Fibroblast of lung (primary cell): ENCODE measurements at places on chromosomes 1 and 21. TPM values are rescaled to one million over a fixed set of nuclear protein-coding genes. Genes with fewer than 3 reads are reported as not detected.

DNA sequence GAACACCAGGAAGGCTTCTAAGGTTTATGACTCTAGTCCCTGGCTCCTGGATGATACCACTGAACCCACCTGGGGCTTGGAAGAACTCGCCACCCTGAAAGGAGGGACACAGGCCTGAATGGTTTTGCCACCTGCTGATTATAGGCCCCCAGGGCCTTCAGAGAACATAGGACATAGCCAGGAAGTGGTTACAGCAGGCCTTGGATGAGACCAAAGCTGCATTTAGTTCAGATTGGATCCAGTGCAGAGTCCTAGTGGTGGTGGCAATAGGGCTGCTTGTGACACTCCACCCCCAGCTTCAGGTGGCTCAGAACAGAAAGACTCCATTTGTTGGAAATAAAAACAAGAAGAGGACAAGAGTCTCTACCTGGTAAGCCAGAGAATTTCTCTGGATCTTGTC, 101.6 kb upstream of the PLPPR5 start:
- no peak overlapping the region for H3K4me3 ChIP-seq
- DNase-seq: no peak
- no peaks in the 10 kb centered on the region for H3K27me3 ChIP-seq

DNA sequence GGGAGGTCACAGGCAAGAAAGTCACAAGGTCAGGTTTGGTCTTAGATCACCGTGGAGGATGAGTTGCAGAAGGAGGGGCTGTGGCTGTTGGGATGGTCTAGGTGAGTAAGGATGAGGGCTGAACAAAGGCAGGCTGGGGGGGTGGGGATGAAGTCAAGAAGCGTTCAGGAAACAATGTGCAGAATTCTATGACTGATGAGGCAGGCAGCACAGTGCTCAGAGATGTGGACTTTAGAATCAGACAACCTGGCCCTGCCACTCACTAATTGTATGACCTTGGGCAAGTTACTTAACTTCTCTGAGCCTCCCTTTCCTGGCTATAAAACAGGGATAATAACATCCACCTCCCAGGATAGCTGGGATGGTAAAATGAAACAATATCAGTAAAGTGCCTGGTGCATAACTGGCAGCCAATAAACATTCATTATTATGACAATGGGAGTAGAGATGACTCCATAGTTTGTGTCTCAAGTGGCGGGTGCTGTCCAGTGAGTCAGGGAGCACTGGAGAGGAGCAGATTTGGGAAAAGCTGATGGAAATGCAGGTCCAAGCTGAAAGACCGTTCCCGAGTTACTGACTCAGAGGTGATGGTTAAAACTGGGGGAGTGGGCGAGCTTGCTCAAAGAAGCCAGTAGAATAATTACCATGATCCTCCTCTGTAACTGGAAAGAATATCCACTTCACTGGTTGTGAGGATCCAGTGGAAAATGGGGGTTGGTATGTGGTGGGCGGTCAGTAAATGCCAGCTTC, 2.1 kb downstream of the TIE1 start:
- DNase-seq: peak; percentile 50
- H3K27ac ChIP-seq: no peak overlapping the region
- no peaks in the 10 kb centered on the region for H3K4me1 ChIP-seq
- no peak overlapping the region for H3K4me3 ChIP-seq

DNA sequence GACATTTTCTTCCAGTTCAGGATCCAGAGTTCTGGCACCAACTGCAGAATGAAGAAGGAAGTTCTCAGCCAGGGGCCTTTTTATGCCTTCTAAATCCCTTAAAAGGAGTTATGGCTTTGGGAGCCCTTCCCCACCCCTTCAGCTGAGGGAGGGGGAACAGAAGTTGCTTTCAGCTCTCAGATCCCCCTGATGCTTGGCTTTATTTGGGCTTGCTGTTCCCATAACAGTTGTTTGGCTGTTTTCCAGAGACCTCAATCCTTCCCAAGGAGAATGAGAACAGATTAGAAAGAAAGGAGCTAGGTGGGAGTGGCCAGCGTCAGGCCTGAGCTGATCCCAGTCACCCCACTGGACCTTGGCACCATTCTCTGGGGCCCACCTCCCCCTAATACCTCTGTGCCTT, at the start of gene RPE65:
RPE65 (minus strand) TSS at position 54 of the 400 bp plus-strand sequence; CDS start at position 5, 49 bp downstream.
- DNase-seq: peak; percentile 25
- no peak within 1 kb of the TSS for H3K27ac ChIP-seq
- no peaks in the 10 kb centered on the region for H3K4me1 ChIP-seq

GBP5 gene
- under 0.01 and 0.17 TPM in 2 replicates for total RNA-seq

GRCh38 chr1:55010194-55010886, 11.6 kb downstream of the BSND start:
- H3K4me3 ChIP-seq: no peak overlapping the region
- peaks cover 8% of the 10 kb centered on the region for H3K4me1 ChIP-seq
- H3K27ac ChIP-seq: no peak overlapping the region

GRCh38 chr1:1432274-1432950, 3.1 kb upstream of the VWA1 start:
- H3K4me1 ChIP-seq: peaks cover 29% of the 10 kb centered on the region
- no peak overlapping the region for H3K27ac ChIP-seq
- no peak overlapping the region for H3K4me3 ChIP-seq

LRRC8D gene
- total RNA-seq: 28.8 and 41.0 TPM in 2 replicates

- no peak overlapping the region for H3K4me3 ChIP-seq
- no peaks in the 10 kb centered on the region for H3K36me3 ChIP-seq
- no peak for DNase-seq
Observed at GRCh38 chr1:217027403-217028080, 304.3 kb upstream of the ESRRG start.
